ENCODE measurements at places on chromosomes 1 and 21.

DNA sequence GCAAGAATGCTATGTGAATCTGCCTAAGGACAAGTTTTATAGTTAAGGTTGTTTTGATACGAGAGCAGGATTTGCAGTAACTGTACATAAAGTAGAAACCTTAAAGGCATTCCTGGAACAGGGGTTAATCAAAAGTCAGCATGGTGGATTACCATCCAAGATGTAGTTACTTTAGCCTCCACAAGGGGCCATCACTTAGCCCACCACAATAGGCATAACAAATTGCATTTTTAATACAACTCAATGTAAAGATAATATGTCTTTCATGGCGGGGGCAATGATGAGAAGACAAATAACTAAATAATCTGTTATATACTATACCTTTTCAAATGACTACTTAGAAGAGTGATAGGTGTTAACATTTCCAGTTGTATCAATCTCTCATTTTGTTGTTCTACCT is 611.2 kb upstream of the ADGRL4 start:
- DNase-seq, result no peak

DNA sequence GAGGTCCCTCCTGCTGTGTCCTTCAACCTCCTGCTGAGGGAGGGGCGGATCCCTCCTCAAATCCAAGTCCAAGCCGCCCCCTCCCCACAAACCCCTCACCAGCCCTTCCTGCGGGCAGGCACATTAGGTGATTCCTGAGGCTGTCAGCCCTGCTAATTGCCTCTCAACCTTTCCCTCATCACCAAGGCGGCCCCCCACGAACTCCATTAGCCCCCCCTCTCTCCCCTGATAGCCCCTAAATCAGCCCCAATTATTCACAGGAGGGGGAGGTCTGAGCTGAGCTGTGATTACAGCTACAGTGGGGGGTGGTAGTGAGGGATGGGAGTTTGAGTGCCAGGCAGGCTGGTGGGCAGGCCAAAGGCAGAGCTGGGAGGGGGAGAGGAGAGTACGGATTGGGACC is 5.8 kb upstream of the PEAR1 start:
- DNase-seq, result no peak

GRCh38 chr1:182811975-182812722 is 22.6 kb downstream of the NPL start:
- DNase-seq, result no peak

DNA sequence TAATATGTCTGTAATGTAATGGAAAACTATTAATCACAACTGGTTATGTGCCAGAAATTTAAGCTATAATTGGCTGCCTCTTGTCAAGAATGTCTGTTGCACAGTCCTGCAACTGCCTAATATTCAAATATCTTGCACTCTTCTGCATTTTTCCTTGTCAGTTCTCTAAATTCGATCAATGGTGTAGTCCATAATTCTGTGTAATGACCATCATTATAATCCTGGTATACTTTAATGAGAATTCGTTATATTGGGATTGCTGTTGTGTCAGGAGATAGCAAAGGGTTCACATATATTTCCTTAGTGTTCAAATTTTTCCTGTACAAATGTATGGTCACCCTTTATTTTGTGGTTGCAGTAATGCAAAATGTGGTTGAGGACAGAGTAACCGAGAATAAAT is 4.8 kb downstream of the NTNG1 start:
- DNase-seq, result no peak

DNA sequence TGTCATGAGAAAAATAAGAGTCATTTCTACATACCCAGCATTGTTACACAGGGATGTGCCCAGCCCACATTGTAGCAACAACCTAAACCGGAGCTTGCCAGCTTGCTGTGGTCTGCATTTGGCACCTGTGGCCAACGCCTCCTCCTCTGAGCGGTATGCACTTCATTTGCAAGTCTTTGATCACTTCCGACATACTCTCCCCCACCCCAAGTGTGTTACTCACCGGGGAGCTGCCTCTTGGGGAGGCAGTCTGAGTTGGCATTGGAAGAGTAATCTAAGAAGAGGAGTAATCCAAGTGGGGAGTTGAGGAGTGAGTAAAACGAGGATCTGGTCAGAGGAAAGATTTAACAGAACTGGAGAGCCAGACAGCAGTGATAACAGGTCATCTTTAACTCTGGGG is 3.8 kb downstream of the BCL9 start:
- no peak for DNase-seq

GRCh38 chr1:3062616-3063378 is 6.2 kb upstream of the PRDM16 start:
- no peak for DNase-seq

- no peak for DNase-seq
These were observed 33.7 kb downstream of the LRRC42 start for GRCh38 chr1:53979712-53980450.

GRCh38 chr21:31526040-31526439 is 133.5 kb upstream of the SOD1 start:
- no peak for DNase-seq

DNA sequence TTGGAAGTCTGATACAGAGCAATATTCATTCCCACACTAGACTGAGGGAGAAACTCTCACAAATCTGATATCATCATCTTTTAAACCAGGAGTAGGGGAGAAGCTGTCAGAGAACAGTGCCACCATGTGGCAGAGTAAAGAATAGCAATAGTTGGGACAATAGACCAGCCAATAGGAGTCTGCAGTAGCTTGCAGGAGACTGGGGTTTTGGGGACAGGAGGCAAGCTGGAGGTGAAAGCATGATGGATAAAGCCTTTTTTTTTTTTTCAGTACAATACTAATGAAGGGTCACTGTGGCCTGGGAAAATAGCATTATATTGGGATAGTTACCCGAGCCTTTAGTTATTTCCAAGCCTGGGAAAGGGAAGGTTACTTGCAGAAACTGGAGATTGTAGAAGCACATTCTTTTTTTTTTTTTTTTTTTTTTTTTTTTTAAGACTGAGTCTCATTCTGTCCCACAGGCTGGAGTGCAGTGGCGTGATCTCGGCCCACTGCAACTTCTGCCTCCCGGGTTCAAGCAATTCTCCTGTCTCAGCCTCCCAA is 120.7 kb downstream of the S1PR1 start:
- peak; percentile 72 for DNase-seq

DNA sequence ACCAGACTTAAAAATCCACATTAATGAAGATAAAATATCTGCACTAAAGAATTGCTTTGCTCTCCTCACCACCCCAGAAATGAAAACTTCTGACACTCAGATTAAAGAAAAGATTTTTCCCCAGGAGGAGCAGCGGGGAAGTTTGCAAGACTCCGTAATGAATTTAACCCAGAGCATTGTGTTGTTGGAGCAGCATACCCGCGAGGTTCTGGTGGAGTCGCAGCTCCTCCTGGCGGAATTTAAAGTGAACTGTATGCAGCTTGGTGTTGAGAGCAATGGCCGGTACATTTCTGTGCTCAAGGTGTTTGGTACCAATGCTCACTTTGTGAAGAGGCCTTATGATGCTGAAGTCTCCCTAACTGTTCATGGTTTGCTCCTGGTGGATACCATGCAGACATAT is 46.4 kb downstream of the VPS13D start:
- peak; percentile 18 for DNase-seq
